ENCODE measurements at places on chromosomes 7 and 10.
A peak's percentile ranks its signal among the peaks of the same experiment; 100 is the strongest.

GRCh38 chr7:81268551-81268950, 349.7 kb upstream of the SEMA3C start:
- H3K4me3 ChIP-seq, result no peak overlapping the region
- H3K36me3 ChIP-seq, result no peaks in the 10 kb centered on the region
- H3K27me3 ChIP-seq, result no peaks in the 10 kb centered on the region
- H3K4me1 ChIP-seq, result no peaks in the 10 kb centered on the region
- no peak for DNase-seq

- H3K4me1 ChIP-seq, result no peaks in the 10 kb centered on the region
- no peak for DNase-seq
- H3K4me3 ChIP-seq, result no peak overlapping the region
- no peaks in the 10 kb centered on the region for H3K27me3 ChIP-seq
- no peak overlapping the region for H3K27ac ChIP-seq
- no peaks in the 10 kb centered on the region for H3K36me3 ChIP-seq
Observed at GRCh38 chr7:158351481-158351880, 236.1 kb downstream of the PTPRN2 start.

DNA sequence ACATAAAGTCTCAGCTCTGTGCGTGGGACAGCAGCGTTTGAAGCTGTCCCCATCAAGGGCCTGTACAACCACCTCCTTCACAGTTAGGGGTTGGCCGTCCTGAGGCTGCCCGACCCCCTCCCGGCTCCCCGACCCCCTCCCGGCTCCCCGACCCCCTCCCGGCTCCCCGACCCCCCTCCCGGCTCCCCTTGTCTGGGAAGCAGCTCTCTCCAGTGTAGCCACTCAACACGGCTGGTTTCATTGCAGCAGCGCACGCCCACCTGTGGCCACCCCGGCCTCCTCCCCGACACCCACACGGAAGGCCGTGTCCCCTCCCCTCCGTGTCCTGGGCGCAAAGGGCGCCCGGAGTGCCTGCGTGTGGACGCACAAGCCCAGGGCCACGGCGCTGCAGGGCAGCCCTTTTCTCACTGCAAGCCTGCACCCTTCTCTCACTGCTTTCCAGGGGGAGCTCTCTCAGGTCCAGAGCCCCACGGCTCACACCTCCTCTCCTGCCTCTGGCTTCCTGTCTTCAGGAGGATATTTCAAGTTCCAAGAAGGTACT, 20.9 kb upstream of the FAM20C start:
- no peaks in the 10 kb centered on the region for H3K27me3 ChIP-seq
- H3K27ac ChIP-seq, result no peak overlapping the region
- DNase-seq, result no peak

- no peak for DNase-seq
- H3K4me1 ChIP-seq, result no peaks in the 10 kb centered on the region
- H3K27me3 ChIP-seq, result no peaks in the 10 kb centered on the region
- H3K27ac ChIP-seq, result no peak overlapping the region
- H3K36me3 ChIP-seq, result no peaks in the 10 kb centered on the region
Observed at GRCh38 chr7:158277219-158278141, 310.1 kb downstream of the PTPRN2 start.

- no peaks in the 10 kb centered on the region for H3K27me3 ChIP-seq
- no peaks in the 10 kb centered on the region for H3K36me3 ChIP-seq
- peak overlapping the region; percentile 91 for H3K27ac ChIP-seq
- H3K4me1 ChIP-seq, result peaks cover 24% of the 10 kb centered on the region
Observed at GRCh38 chr10:130109796-130110245, 809 bp downstream of the C10orf143 start.

DNA sequence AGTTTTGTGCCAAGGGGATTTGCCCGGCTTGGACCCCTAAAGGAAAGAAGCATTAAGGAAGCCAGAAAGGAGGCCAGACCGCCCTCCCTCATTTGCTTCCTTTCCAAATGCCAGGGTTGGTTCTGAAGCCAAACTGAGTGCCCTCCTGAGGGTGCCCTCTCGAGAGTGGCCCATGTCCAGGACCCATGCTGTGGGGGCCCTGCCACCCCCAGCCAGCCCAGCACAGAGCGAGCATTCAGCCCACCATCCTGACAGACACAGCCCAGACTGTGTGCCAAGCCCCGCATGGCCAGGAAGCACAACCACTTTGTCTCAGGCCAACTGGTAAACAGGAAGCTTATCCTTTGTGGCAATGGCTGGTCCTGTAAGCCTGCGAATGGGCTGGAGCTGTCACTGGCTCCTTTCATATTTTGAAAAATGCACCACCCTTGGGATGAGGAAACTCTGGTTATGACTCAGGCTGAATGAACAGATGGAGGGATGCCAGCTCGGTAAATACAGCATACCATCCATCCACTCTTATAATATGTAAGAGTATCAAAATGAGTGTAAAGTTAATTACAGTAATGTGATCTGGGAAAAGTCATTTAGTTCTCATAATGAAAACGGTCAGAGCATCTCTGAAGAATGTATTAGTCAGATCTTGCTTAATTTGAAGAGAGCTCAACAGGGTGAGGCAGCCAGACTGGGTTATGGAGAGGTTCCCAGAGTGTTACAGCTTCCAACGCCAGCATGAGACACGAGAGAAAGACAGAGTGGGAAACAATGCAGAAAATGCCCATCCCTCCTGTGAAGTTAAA, 65.0 kb downstream of the STK17A start:
- no peaks in the 10 kb centered on the region for H3K27me3 ChIP-seq
- H3K36me3 ChIP-seq, result peaks cover 10% of the 10 kb centered on the region
- peak; percentile 66 for DNase-seq
- H3K4me3 ChIP-seq, result peak overlapping the region; percentile 4
- peaks cover 95% of the 10 kb centered on the region for H3K4me1 ChIP-seq
- H3K27ac ChIP-seq, result peak overlapping the region; percentile 97

DNA sequence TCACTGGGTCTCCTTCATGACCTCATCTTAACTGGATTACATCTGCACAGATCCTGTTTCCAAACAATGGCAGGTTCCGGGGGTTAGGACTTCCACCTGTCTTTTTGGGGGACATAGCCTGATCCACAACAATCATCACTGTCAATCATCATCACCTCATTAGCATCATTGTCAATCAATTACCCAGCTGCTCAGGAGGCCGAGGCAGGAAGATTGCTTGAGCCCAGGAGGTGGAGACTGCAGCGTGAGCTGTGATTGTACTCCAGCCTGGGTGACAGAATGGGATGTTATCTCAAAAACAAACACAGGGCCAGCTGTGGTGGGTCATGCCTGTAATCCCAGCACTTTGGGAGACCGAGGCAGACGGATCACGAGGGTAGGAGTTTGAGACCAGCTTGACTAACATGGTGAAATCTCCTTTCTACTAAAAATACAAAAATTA, 18.7 kb downstream of the AMZ1 start:
- no peak overlapping the region for H3K4me3 ChIP-seq
- DNase-seq, result no peak
- H3K4me1 ChIP-seq, result peaks cover 30% of the 10 kb centered on the region
- H3K27ac ChIP-seq, result no peak overlapping the region
- H3K36me3 ChIP-seq, result no peaks in the 10 kb centered on the region
- H3K27me3 ChIP-seq, result peaks cover 19% of the 10 kb centered on the region

DNA sequence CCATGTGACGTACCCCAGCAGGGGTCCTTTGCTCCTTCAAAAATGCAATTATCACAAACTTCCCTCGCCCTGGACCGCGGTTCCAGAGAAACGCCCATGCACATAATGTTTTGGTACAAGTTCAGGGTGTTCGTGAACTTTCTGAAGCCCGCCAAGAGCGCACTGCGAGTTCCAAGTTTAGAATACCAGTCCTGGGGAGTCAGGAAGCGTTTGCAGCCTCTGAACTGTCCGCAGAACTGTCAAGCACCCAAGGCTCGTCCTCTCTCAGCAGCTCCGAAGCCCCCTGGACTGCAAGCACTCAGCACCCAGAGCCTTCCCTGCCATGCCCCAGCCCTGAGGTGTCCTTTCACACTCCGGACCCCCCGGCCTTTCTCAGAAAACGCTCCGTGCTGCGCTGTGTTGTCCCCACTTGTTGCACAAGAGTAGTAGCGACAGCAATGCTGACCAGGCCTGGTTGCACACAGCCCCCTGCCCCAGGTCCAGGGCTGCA, 30.3 kb downstream of the CALML3 start:
- no peak overlapping the region for H3K27ac ChIP-seq
- no peak overlapping the region for H3K4me3 ChIP-seq
- H3K36me3 ChIP-seq, result no peaks in the 10 kb centered on the region
- H3K27me3 ChIP-seq, result no peaks in the 10 kb centered on the region
- no peak for DNase-seq

- no peaks in the 10 kb centered on the region for H3K36me3 ChIP-seq
- peaks cover 13% of the 10 kb centered on the region for H3K4me1 ChIP-seq
- no peak for DNase-seq
- H3K27me3 ChIP-seq, result peaks cover 11% of the 10 kb centered on the region
- no peak overlapping the region for H3K4me3 ChIP-seq
Observed at GRCh38 chr10:99521765-99522469, 10.8 kb upstream of the NKX2-3 start.

DNA sequence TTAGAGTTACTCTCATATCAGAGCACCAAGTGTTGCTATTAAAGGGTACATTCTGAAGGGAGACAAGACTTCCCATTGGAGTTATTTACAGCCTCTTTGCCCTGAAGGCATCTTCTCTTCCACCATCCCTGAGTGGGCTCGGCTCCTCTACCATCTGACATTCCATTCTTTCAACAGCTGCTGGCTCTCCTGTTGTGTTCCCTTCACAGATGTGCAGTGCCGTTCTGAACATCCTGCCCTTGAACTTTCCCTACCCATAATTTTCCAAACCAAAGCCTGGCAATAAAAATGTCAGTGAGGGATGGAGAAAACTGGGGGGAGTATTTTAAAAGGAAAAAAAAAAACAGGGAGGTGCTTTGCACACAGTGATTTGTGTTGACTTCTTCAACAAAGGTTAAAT, 392.9 kb downstream of the KCNMA1 start:
- H3K4me1 ChIP-seq, result no peaks in the 10 kb centered on the region
- no peak for DNase-seq
- no peak overlapping the region for H3K4me3 ChIP-seq
- H3K27me3 ChIP-seq, result no peaks in the 10 kb centered on the region

DNA sequence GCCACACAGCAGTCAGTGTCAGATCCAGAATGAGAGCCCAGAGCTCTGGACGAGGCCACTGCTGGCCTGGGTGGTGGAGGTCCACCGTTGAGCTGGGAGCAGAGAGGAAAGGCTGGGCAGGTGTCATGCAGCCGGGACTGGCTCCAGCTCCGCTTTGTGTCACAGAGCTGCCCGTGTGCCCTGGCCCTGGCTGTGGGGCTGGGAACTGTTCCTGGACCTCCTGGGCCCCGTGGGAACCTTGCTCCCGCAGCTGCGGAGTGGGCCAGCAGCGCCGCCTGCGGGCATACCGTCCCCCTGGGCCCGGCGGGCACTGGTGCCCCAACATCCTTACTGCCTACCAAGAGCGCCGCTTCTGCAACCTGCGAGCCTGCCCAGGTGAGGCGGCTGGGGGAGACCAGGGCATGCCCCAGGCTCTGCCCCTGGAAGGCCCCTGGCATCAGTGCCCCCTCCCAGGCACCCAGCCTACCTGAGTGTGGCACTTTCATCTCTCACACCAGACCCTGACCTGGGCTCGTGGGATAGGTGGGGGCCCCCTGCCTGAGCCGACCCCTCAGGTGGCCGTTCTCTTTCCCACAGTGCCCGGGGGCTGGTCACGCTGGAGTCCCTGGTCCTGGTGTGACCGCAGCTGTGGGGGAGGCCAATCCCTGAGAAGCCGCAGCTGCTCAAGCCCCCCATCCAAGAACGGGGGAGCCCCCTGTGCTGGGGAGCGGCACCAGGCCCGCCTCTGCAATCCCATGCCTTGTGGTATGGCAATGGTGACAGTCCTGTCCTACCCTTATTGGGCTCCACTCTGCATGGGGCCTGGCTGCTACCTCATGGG, 18.8 kb upstream of the ZNF862 start:
- no peak overlapping the region for H3K4me3 ChIP-seq
- H3K4me1 ChIP-seq, result no peaks in the 10 kb centered on the region
- H3K27me3 ChIP-seq, result no peaks in the 10 kb centered on the region

Data from natural killer cell (primary cell).